ENCODE measurements at places on chromosomes 5 and 9. TPM values are rescaled to one million over a fixed set of nuclear protein-coding genes. Genes with fewer than 3 reads are reported as not detected.

IRX4 gene
- not detected for total RNA-seq

DNA sequence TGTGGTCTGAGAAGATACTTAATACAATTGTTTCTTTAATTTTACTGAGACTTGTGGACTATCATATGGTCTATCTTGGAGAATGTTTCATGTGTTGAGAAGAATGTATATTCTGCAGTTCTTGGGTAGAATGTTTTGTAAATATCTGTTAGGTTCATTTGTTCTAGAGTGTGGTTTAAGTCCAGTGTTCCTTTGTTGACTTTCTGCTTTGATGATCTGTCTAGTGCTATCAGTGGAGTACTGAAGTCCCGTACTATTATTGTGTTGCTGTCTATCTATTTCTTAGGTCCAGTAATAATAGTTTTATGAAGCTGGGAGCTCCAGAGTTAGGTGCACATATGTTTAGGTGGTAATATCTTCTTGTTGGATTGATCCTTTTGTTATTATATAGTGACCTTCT lies 36.1 kb downstream of the IQGAP2 start:
- H3K27ac ChIP-seq: no peak overlapping the region
- no peaks in the 10 kb centered on the region for H3K36me3 ChIP-seq
- no peaks in the 10 kb centered on the region for H3K27me3 ChIP-seq
- no peaks in the 10 kb centered on the region for H3K4me1 ChIP-seq

DNA sequence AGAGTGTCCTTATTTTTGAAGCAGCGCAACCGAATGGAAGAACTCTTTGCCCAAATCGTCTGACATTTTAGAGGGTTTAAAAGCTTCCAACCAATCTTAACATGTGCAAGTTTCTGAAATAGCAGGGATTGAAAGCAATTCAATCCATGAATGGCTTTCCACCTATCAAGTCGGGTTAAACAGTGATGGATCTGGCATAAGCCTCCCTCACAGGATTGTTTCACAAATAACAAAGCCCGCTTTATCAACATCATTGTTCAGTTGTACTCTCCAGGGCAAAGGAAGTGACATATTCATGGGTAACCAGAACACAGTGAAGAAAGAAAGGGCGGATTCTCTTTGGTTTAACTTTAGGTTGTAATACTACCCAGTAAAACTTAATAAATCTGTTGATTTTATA lies 497.3 kb downstream of the MTRR start:
- no peaks in the 10 kb centered on the region for H3K4me1 ChIP-seq
- no peak overlapping the region for H3K27ac ChIP-seq
- DNase-seq: no peak
- no peak overlapping the region for H3K4me3 ChIP-seq

GRCh38 chr5:168881427-168882149 lies 302.4 kb upstream of the PANK3 start:
- H3K4me3 ChIP-seq: no peak overlapping the region
- no peak overlapping the region for H3K27ac ChIP-seq
- DNase-seq: no peak
- H3K27me3 ChIP-seq: no peaks in the 10 kb centered on the region
- H3K36me3 ChIP-seq: no peaks in the 10 kb centered on the region

TUSC1 gene
- 13.8 TPM for total RNA-seq

MAPK9 gene
- total RNA-seq: 36.8 TPM

CTXN3 gene
- not detected for total RNA-seq

PCDHGB4 gene
- 15.9 TPM for total RNA-seq

DNA sequence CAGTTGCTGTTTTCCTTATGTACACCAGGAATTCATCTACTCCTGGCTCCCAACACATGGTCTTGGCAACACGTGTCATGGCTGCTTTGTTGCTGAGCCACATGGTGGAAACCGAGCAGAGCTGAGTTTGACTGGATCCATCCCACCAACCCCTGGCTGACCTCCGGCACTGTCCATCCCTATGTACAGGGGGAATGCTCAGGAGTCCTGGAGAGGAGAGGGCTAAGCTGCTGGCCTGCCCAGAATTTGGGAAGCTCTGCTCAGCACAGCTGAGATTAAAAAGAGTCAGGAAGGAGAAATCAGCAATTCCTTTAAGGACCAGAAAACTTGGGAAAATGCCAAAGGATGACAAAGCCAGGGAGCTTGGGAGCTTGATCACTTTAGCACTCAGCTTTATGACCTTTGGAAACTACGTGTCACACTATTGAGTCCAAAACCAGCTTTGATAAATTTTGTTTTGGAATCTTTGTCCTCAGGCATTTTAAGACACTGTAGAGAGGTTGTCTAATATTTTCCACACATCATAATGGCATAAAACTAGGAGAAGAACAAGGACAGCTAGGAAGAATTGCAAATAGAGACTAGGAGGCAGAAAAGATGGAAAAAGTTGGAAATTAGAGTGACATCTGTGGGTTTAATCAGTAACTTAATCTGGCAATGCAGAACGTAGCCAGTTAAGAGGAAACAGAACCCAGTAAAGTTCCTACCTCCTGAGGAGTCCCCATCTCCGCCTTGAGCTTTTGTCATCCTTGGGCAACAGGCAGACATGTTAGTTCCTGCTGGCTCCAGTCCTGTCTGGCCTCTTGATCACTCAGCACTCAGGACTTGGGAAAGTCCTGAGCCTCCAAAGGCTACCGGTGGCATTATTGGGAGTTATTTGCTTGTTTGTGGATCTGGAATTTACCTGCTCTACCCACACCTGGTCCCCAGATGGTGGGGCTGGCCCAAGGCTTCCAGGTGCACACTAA lies 62.5 kb upstream of the PLPP1 start:
- no peaks in the 10 kb centered on the region for H3K27me3 ChIP-seq
- no peak for DNase-seq
- peaks cover 35% of the 10 kb centered on the region for H3K4me1 ChIP-seq
- H3K36me3 ChIP-seq: no peaks in the 10 kb centered on the region
- H3K4me3 ChIP-seq: no peak overlapping the region
- H3K27ac ChIP-seq: peak overlapping the region; percentile 78

GRCh38 chr5:54823006-54823405 lies 162.4 kb downstream of the ESM1 start:
- H3K36me3 ChIP-seq: no peaks in the 10 kb centered on the region
- H3K4me1 ChIP-seq: peaks cover 23% of the 10 kb centered on the region
- DNase-seq: no peak
- no peak overlapping the region for H3K27ac ChIP-seq

CTNNAL1 gene
- 99.0 TPM for total RNA-seq

Data from osteoblast (primary cell).